ENCODE measurements at places on chromosomes 6 and 20.

DNA sequence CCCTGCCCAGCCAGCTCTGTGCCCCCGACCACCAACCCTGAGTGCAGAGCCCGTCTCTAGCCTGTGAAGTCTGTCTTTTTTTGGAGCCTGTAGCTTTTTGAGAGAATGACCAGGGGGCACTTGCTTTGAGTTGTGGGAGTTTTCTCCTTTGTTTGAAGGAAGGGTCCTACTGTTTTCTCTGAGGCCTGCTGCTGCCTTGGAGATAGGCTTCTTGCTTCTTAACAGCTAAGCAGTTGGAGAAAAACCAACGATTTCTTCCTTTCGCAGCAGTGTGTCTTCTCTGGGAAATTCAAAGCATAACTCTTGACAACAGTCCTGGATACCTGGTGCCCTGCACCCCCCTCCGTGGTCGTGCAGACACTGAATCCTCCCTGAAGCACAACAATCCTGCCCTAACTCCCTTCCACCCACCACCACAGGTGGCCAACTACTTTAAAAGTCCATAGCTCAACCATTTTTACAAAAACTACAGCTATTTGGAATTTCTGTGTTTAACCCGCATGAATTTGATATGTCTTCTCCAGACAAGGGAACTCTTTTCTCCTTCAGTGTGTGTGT lies 61.0 kb downstream of the FAM50B start:
- DNase-seq = no peak

- DNase-seq = peak; percentile 49
Observed at GRCh38 chr6:52293067-52293466, 8.5 kb upstream of the MCM3 start.

DNA sequence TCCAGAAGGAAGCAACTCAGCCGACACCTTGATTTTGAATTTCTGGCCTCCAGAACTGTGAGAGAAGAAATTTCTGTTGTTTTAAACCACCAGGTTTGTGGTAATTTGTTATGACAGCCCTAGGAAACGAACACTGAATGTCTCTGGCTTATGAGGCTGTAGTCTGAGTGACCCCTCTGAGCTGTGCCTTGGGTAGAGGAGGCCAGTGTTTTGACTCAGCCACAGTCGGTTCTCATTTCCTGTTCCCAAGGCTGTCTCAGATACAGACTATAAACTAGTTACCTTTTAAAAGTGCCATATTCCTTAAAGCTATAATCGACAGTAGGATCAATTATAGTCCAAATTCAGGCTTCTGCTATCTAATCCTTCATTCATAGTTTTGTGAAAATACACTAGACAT lies 391.2 kb upstream of the MAP3K7 start:
- no peak for DNase-seq

GRCh38 chr20:45114465-45115385 lies at the start of gene WFDC5:
WFDC5 (minus strand) TSS chr20:45115174; CDS start chr20:45115083, 91 bp downstream.
- no peak for DNase-seq

GRCh38 chr6:16421462-16421960 lies 183.1 kb downstream of the GMPR start:
- no peak for DNase-seq

GRCh38 chr6:72704979-72705378 lies 83.1 kb downstream of the KCNQ5 start:
- no peak for DNase-seq

DNA sequence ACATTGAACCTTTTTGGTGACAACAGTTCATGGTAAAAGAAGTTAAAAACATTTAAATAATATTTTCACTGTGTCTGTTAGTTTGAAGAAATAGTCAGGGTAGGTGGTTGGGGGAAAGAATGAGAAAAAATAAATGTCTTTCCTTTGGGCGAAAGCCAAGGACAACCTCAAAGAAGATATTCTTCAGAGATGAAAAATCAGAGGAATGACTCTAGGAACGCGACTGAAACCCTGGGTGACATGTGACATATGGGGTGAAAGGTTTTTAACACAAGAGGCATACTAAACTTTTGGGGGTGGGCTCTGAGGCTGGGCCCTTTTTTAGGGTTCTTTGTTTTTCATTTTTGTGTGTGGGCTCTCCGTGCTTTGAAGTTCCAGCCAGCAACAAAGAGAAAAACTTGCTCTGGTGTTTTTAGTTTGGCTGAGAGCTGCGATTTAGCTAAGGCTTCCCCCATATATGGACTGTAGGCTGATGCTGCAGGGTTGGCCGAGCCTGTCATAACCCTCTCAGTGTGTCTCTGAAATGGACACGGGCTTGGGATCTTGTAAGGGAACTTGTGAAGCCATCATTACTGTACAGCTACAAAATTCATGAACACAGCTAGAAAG lies 610.1 kb upstream of the ARID1B start:
- no peak for DNase-seq

GRCh38 chr20:5933802-5934436 lies 16.4 kb downstream of the TRMT6 start:
- DNase-seq = no peak

GRCh38 chr6:162512744-162513143 lies 214.8 kb downstream of the PRKN start:
- no peak for DNase-seq

DNA sequence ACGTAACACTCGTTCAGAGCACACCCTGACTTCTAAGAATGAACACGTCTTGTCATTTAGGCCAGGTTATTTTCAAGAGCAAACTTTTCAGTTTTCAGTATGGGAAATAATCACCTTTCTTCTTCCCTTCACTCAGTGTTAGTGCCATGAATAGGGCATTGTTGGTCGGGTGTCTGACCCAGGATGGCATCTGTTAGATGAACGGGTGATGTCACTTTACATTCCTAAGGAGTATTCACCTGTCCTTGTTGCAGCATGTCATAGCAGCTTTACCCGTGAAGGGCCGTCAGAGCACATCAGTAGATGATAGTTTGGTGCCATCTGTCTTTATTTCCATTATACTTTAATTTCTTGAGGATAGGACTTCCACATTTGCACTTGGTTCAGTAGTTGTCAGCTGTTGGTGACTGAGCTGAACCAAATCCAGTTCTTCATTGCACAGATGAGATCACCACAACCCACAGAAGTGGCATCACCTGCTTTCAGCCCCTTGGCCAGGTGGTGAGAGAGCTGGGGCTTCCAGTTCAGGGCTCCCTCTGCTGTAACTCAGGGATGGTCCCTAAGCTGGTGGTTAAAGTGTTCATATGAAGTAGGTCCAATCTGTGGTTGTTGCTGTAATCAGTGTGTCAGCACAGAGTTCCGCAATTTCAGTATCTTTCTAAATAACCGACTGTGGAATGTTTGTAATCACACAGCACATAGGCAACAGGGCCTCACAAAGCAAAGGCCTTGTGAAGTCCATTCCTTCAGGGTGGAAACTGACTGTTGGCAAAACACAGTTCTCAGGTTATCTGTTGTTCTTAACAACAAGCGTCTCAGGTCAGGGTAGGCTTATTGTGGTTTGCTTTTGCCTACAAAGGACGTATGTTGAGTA lies 68.2 kb downstream of the FAM120B start:
- DNase-seq = peak; percentile 34

- DNase-seq = no peak
Observed at GRCh38 chr6:7461416-7461815, 71.8 kb downstream of the RIOK1 start.

DNA sequence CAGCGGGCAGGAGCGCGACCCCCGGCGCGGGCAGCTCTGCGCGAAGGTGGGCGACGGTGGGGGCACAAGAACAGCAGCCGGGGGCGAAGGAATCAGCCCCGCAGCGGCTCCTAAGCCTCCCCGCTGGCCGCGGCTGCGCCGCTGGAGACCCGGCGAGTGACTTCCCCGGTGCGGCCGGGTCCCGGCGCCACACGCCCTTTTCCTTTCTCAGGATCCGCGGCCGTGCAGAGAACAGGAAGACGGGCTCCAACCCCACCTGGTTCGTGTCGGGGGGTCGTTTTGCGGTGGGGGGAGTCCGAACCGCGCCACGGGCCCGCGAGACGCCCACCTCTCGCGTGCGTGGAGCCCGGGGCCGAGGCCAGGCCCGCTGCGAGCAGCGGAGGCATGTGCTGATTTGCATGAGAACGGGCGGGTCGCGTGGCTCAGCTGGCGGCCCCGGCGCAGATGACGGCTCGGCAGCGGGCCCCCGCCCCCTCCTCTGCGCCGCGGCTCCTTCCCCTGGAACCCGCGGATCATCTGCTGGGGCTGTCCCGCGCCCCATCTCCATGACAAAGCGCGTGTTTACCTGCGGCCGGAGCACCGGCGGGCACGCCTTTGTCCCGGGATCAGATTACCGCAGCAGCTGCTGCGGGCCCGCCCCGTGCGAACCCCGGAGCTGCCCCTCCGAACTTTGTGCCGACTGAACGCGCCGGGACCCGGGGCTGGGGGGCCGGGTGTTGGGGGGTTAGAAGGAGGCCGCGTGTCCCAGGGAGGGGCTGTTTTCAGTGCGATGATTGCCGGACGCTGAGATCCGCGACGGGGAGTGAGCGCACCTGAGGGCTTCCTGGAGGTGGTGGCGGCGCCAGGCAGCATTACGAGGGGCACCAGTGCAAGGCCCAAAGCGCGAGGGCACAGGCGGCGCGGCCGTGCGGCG lies 4.9 kb upstream of the DLL1 start:
- DNase-seq = peak; percentile 17

GRCh38 chr6:107075951-107076381 lies 39.3 kb downstream of the BEND3 start:
- DNase-seq = no peak

- DNase-seq = no peak
Observed at GRCh38 chr6:17022604-17023003, 79.2 kb upstream of the STMND1 start.

DNA sequence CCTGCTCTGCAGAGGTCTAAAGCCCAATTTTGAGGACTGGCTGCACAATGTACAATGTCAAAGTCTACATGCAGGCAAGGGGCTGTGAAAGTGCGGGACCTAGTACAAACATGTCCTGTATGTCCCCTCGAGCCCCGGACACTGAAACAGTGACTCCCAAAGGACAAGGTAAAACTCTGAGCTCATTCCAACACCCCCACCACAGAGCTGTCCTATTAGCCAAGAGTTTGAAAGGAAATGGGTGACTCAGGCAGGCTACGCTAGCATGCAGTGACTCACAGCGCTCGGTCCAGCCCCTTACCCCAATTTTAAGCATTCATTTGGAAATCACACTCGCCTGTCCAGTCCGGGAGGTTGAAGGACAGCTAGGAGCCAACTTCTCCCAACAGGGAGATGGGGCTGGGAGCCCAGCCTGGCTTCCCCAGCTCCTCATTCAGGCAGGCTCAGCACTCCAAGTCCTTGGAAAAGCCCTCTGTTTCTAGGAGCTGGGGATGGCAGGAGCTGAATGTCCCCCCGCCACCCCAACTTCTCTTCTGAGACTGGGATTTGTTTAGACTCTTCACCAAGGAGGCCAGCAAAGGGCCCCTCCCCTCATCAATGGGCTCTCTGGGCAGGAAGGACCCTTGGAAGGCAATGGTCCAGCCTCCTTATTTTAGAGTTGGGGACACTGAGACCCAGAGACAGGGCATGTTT lies 3.9 kb downstream of the SDC4 start:
- DNase-seq = no peak

- DNase-seq = no peak
Observed at GRCh38 chr6:5203546-5203945, 57.2 kb downstream of the LYRM4 start.

- no peak for DNase-seq
Observed at GRCh38 chr6:25875926-25876602, 2.0 kb upstream of the SLC17A3 start.

DNA sequence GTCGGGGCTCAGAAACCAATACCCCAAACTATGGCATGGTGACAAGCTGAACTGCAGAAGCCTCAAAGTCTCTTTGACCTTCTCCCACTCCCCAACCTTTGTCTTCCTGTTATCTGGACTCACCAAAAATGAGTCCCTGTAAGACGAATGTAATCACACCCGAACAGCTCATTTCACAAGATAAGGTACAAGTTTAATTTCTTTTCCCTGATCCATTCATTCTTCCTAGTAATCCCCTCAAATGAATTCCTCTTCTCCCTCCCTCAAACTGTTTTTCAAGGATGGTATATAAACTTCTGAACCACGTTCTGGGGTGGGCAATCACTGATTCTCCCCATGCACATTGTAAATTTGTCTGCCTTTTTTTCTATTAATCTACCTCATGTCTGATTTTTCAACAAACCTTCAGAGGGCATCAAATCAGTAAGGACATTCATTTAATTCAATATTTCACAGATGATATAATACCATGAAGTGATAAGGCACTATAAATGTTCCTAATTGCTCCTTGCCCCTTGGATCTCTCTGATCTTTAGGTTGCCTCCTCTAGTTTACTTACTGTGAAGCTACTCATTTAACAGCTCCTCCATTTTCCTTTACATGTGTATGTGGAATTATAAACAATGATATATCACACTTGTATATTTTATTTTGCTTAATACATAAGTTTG lies 77.2 kb downstream of the OR2B2 start:
- DNase-seq = no peak

- DNase-seq = no peak
Observed at GRCh38 chr20:47557791-47558190, 56.1 kb downstream of the NCOA3 start.

GRCh38 chr20:49391404-49392245 lies 90.8 kb downstream of the KCNB1 start:
- DNase-seq = no peak

Data from DMS79 (cell line).